ENCODE measurements at places on chromosomes 5 and 9. TPM values are rescaled to one million over a fixed set of nuclear protein-coding genes. Genes with fewer than 3 reads are reported as not detected.

DNA sequence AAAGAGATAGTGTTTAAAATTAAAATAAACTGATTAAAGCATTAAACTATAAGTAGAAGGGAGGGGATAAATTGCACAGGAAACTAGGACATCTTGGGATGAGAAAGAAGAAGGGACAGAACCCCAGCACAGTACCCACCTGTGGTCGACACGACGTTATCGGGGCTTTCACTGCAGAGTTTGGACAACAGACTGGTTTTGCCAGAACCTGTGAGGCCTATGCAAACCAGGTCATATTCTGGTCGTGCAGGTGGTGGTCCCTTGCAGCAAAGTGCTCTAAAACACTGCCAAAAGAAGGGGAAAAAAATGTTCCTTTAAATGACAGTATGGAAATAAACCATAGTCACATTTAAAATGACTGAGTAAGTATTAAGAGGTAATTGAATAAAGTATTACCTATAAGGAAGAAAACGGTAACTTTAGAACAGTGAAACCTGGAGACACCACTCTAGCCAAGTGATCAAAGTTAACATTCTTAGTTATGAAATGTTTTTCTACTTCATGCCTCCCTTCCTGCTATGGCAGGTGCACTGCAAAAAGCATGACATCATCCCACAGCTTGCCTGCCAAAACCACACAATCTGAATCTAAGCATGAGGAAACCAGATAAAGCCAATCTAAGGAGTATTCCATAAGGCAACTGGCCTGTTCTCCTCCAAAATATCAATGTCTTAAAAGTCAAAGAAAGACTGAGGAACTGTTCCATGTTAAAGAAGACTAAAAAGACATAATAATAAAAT, 138.6 kb downstream of the ARL15 start:
- DNase-seq = peak; percentile 47

GRCh38 chr5:146124580-146124979, 19.2 kb upstream of the PLAC8L1 start:
- no peak for DNase-seq

- DNase-seq = peak; percentile 32
Observed at GRCh38 chr5:112533362-112533761, 114.3 kb upstream of the EPB41L4A start.

DNA sequence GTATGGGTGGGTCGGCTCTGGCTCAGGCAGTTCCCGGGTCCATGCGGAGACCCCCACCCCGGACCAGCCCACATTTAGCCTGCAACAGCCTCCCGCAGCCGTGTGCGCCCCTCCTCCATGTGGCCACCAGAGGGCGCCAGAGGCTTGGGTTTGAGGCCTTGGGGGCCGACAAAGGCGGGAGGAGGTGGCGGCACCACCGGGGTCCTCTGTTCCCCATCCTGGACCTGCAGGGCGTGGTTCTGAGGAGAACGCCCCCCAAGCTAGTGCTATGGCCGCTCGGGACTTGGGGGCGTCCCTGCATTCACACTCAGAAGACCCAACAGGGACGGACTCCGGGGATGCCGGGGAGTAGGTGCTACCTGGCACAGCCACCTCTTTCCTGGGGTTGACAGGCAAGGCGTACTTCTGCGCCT, 16.5 kb downstream of the ASS1 start:
- peak; percentile 16 for DNase-seq

The SYK gene
- total RNA-seq = 12.4 TPM

DNA sequence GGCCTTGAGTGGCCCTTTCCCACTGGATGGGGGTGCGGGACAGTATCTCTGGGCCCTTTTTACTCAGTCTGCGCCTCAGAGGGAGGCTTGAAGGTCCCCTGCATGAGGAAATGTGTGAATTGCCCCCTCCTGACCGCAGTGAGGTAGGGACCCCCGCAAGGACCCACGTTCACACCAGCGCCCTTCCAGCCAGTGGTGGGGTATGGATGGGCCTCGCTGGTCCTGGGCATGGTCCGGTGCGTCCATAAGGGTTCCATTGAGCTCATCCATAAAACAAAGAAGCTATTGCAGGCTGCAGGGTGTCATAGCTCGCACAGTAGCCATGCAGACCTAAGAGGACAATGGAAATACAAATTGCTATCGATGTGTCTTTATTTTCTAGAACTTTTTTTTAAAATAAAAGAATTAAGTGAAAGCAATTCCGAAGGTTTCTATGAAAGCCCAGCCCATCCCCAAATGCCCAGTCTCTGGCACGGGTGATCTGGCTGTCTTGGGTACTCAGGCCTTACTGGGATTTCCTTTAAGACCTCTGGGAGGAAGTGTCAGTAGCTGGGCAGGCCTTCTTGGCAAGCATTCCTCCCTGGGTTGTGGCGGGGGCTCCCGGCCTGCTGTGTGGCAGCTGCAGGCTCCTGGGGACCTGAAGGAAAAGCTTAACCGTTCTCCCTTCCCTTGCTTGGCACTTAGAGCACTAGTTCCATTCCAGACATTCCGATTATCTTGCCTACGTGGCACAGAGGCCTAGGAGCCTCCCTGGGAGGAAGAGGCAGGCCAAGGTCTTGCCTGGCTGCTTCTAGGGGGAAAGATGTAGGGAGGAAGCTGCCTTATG, 1.5 kb upstream of the SEMA5A start:
- peak; percentile 60 for DNase-seq

GRCh38 chr5:74657165-74657564, 16.6 kb upstream of the ENC1 start:
- DNase-seq = no peak

The PRRC1 gene
- 47.8 TPM for total RNA-seq

DNA sequence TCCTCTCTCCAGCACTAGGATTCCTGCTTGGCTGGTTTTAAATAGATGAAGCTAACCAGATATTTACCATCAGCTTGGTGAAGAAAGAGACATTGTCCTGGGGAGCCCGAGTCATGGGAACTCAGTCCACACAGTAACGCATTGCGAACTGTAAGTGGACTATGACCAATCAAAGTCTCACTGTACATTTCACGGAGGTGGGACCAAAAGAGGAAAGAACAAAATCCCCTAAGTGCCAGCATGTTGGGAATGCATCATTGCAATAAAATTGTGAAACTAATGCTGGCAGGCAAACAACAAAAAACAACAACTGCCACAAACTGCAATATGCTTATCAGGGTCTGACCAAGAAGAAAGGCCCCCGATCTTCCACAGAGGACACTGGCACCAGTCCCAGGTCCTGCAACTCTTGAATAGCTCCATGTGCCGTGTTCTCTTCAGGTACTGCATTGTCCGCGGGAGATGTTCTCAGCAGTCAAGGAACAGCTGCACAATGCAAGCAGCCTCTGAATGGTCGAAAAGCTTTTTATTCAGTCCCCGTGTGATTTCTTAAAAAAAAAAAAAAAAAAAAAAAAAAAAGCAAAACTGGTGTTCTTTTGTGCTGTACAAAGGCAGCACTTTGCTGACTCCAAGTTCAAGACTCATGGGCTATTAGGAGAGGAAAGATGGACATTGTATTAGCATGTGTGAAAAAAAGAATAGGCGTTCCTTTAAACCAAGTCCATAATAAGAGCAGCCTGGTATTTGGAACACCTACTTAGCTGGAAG, 38.1 kb downstream of the SEMA6A start:
- no peak for DNase-seq

DNA sequence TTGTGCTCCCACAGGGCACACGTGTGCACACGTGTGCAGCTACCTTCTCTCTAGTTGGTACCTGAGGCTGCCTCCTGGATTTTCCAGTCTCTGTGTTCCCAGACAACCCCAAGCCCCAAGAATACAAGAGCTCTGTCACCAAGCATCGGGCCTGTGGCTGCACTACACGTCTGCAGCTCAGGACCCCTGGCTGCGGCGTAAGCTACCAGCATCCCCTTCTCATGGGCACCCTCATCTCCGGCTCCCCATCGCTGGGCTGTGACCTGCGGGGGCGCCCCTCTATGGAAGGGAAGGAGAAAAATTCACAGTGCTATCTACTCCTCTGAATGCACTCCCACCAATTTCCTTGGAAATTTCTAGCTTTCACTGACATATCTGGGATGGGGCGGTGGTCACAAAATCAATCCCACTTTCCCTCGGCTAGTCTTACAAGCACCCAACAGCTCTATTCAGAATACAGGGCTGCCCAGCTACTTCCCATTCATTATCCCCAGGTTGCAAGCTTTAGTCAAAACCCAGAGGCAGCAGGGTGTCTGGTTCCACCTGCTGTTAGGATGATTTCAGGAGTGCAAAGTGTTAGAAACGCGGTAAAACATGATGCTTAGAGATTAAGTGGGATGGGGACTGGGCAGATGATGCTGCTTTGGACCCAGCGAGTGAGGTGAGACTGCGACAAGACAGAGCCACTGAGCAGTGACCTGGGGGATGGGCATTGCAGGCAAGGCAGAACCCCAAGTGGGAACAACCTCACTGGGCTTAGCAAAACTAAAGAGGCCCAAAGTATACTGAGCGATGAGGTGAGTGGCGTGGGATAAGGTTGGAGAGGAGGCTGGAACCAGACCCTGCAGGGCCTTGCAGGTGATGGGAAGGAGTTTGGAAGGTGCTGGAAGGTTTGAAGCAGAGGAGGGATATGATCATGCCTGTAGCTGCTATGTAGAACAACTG, 121.7 kb downstream of the KCNIP1 start:
- no peak for DNase-seq

- DNase-seq = no peak
Observed at GRCh38 chr5:154317916-154318315, 127.4 kb downstream of the GALNT10 start.

- DNase-seq = no peak
Observed at GRCh38 chr5:157198277-157198986, 17.8 kb downstream of the ITK start.

DNA sequence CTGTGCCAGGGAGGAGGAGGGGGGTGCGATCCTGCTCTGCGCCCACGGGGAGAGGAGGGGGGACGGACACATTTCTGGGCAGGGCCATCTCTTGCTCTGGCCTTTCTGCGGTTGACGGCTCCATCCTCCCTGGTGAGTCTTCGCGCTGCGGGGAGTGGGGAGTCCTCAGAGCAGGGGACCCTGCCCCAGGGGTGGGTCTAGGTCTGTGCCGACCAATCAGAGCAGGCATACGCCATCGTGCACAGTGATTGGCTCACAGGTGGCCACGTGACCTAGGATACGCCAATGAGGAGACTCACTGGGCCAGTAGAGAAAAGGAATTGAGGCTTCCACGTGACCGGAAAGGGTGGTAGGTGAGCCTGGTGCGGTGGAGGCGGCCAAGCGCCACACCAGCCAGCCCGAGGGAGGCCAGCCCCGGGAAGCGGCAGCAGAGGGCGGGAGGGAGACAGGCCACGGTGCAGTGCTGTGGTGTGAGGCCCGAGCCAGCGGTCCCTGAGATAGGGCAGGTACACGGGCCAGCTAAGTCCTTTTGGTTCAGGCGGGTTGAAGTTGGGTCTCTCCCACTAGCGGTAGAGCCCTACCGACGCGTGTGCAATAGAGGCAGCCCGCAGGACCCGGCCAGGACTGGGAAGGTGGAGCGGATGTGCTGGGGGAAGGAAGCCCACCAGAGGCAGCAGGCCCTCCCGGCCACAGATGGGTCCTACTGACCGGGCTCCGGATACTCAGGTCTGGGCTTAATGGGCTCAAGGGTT, 65.2 kb upstream of the RNF130 start:
- DNase-seq = no peak

GRCh38 chr5:143168171-143168741, 235.2 kb downstream of the NR3C1 start:
- no peak for DNase-seq

GRCh38 chr9:107983762-107984161, 494.2 kb upstream of the KLF4 start:
- DNase-seq = no peak

DNA sequence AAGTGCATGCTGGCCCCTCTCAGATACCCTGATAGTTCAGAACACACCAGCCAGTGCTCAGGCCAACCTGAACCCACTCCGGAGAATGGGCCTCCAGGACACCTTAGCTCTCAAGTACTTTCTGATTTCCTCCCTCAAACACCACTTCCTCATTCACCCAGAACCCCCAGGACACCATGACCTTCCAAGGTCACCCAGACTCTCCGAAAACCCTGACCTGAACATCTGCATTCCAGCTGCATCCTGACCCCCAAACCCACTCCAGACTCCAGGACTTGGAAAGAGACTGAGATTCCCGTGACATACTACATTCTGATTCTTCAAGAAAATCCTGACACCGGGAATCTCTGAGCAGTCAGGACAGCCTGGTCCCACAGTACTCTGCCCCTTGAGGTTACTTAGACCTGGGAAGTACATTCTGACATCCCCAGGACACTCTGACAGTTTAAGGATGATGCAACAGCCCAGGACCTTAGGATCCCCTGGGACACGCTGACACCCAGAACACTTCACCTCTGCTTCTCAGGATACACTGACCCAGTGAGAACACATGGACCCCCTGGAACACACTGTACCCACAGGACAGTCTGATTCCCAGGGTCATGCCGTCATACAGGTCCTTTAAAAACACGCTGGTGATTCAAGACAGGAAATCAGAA, 747 bp upstream of the PROP1 start:
- DNase-seq = no peak

The RNF130 gene
- total RNA-seq = 18.4 TPM

DNA sequence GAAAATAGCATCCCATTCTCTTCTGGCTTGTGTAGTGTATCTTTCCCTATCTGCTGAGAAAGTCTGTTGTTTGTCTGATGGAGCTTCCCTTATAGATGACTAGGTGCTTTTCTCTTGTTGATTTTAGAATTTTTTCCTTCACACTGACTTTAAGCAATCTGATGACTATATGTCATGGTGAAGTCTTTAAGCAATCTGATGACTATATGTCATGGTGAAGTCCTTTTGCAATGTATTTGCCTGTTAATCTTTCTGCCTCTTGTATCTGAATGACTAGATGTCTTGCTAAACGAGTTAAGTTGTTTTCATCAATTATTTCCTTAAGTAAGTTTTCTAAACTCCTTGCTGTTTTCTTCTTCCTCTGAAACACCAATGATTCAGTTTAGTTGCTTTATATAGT, 80.5 kb downstream of the RNF130 start:
- DNase-seq = no peak

The SRA1 gene
- total RNA-seq = 68.6 TPM

GRCh38 chr5:39570403-39571027, 145.7 kb upstream of the DAB2 start:
- peak; percentile 28 for DNase-seq

All from mammary epithelial cell (primary cell).